Gastrocnemius medialis (tissue), 4 donors: ENCODE measurements at places on chromosomes 6 and 20. TPM values are rescaled to one million over a fixed set of nuclear protein-coding genes. Genes with fewer than 3 reads are reported as not detected.

DNA sequence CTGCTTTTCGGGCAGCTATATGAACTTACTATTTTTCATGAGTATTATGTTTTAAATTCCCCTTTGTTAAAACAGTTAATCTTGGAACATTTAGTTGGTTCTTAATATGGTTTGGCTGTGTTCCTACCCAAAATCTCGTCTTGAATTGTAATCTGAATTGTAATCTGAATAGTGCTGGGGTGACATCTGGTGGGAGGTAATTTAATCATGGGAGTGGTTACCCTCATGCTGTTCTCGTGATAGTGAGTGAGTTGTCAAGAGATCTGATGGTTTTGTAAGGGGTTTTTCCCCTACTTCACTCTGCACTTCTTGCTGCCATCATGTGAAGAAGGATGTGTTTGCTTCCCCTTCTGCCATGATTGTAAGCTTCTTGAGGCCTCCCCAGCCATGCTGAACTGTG lies 305.4 kb upstream of the MAP3K7 start:
- H3K27ac ChIP-seq = no peak overlapping the region
- H3K36me3 ChIP-seq = no peaks in the 10 kb centered on the region
- no peak overlapping the region for H3K4me3 ChIP-seq
- H3K4me1 ChIP-seq = peaks cover 4% of the 10 kb centered on the region
- DNase-seq = no peak

- no peaks in the 10 kb centered on the region for H3K36me3 ChIP-seq
- no peaks in the 10 kb centered on the region for H3K4me1 ChIP-seq
- no peak for DNase-seq
- no peak overlapping the region for H3K4me3 ChIP-seq
- no peak overlapping the region for H3K27ac ChIP-seq
Observed at GRCh38 chr6:13990796-13991195, 66.0 kb downstream of the RNF182 start.

The DEFB132 gene
- total RNA-seq = not detected

The TMEM244 gene
- not detected for total RNA-seq

DNA sequence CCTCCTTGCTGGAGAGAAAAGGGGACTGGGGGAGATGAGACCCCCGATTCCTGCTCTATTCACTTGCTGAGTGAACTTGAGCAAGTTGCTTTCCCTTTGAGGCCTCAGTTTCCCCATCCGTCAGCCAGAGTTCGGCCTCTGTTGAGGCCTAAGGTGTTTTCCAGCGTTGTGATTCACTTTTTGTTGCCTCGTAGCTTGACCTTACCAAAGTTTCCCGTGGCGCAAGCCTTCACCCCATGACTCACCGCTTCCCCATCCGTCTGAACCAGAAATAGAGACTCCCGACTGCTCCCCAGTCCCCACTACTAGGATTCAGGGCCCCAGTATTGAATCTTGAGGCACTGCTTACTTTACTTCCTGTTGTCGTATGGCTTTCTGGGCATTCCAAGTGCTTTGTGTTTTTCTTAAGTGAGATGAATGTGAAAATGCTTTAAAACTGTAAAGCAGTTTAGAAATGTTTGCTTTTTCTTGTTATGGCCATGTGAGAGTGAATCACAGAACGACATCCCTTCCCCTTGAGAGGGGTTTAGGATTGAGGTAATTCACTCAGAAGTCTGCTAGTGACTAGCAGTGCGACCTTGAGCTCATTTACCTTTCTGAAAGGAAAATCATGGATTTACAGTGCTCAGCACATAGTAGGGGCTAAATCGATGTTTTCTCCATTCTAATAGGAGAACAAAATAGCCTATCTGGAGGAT lies 1.2 kb downstream of the CHMP4B start:
- H3K27ac ChIP-seq = peak overlapping the region; percentile 98
- H3K4me3 ChIP-seq = peak overlapping the region; percentile 98
- H3K4me1 ChIP-seq = peaks cover 43% of the 10 kb centered on the region
- H3K27me3 ChIP-seq = no peaks in the 10 kb centered on the region
- DNase-seq = peak; percentile 79
- no peaks in the 10 kb centered on the region for H3K36me3 ChIP-seq

DNA sequence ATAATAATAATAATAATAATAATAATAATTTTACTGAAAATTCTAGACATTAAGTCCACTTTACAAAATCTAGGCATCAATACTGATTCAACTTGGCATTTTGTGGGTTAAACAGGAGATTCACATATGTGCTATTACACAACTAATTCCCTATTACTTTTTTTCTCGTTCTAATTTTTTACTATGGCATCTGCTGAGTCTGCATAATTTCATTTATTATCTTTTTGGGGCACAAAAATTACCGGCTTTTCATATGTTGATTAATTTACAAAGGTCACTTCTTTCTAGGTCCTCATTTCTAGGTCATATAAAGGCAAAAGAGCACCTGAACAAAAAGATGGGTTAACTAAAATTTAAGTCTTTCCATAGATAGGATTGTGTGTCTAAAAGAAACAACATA lies 1357.8 kb upstream of the ADGRB3 start:
- no peak overlapping the region for H3K4me3 ChIP-seq
- H3K36me3 ChIP-seq = no peaks in the 10 kb centered on the region
- DNase-seq = no peak
- H3K4me1 ChIP-seq = no peaks in the 10 kb centered on the region

GRCh38 chr6:31005249-31006020 lies 4.8 kb upstream of the MUC22 start:
- no peaks in the 10 kb centered on the region for H3K27me3 ChIP-seq
- DNase-seq = peak; percentile 75
- H3K36me3 ChIP-seq = no peaks in the 10 kb centered on the region
- peak overlapping the region; percentile 80 for H3K27ac ChIP-seq

DNA sequence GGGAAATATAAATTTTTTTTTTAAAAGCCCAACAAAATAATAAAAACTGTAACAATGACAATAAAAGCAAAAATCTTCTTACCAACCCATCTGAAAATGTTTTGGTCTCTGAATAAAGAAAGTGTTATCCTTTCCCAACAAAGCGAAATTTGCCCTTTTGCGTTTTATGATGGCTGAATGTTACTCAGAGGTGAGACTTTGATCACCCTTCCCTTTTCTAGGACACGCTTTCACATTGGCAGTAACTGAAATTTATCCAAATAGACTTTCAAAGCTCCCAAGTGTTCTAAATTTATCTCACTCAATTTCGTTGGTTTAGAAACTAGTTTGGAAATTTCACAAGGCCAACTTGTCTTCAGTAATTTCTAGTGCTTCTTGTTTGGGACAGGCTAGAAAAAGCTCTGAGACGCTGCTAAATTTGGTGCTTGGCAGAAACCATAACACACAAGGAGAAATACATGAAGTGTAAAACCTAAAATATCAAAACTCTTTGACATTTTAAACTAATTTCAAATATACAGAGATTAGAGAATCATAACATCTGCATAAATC lies 354.5 kb upstream of the CITED2 start:
- no peaks in the 10 kb centered on the region for H3K27me3 ChIP-seq
- H3K27ac ChIP-seq = no peak overlapping the region
- no peaks in the 10 kb centered on the region for H3K36me3 ChIP-seq
- peaks cover 8% of the 10 kb centered on the region for H3K4me1 ChIP-seq
- H3K4me3 ChIP-seq = no peak overlapping the region

The ADGB gene
- not detected for total RNA-seq

GRCh38 chr20:6559791-6560190 lies 207.7 kb upstream of the BMP2 start:
- no peaks in the 10 kb centered on the region for H3K27me3 ChIP-seq
- H3K4me3 ChIP-seq = no peak overlapping the region
- H3K27ac ChIP-seq = no peak overlapping the region
- no peak for DNase-seq
- no peaks in the 10 kb centered on the region for H3K36me3 ChIP-seq
- no peaks in the 10 kb centered on the region for H3K4me1 ChIP-seq

DNA sequence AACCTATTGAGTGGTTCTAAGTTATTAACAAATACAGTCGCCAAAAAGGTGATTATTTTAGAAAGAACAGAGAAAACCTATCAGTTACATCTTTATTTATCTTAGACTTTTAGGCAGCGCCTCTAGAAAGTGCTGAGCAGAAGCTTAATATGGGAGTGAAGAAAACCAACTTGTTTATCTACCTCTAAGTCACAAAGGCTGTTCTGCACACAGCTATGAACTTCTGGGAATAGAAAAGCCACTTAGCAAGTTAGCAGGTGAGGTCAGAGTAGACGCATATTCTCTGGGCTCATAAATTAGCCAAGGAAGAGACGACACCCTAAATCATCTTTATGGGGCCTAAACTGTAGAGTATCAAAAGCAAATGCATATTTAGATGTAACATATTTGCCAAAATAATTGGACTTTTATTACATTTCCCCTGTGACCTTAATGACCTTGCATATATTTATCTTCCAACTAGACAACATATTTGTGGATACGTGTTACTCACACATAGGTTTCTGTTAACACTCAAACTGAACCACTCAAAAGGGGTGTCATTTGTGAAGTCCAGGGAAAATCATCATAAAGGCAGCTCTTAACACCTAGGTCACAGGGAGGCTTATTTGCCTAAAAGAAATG lies 267.1 kb downstream of the ADGB start:
- no peaks in the 10 kb centered on the region for H3K4me1 ChIP-seq
- no peaks in the 10 kb centered on the region for H3K36me3 ChIP-seq
- no peak overlapping the region for H3K27ac ChIP-seq
- H3K27me3 ChIP-seq = no peaks in the 10 kb centered on the region

The PDYN gene
- not detected for total RNA-seq

The PDRG1 gene
- 8.1 TPM for total RNA-seq
